ENCODE measurements at places on chromosomes 11 and 22.

DNA sequence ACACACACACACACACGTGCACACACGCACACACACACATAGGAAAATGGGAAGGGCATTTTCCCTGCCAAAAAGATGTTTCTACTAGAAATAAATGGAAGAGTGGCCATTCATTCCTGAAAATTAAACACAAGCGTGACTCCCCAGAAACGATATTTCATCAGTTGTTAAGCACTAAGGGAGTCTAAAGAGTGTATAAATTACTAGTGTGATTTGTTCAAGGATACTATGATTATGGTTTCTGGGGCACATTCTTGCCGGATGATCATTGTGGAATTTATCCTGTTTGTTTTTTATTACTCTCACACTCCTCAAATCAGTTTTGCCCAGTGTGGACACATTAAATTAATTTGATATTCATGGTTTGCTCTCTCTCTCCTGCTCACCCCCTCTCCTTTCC lies 16.4 kb upstream of the AMOTL1 start:
- no peak for DNase-seq

GRCh38 chr11:4589017-4589416 lies 4.8 kb upstream of the OR52I1 start:
- DNase-seq: no peak

DNA sequence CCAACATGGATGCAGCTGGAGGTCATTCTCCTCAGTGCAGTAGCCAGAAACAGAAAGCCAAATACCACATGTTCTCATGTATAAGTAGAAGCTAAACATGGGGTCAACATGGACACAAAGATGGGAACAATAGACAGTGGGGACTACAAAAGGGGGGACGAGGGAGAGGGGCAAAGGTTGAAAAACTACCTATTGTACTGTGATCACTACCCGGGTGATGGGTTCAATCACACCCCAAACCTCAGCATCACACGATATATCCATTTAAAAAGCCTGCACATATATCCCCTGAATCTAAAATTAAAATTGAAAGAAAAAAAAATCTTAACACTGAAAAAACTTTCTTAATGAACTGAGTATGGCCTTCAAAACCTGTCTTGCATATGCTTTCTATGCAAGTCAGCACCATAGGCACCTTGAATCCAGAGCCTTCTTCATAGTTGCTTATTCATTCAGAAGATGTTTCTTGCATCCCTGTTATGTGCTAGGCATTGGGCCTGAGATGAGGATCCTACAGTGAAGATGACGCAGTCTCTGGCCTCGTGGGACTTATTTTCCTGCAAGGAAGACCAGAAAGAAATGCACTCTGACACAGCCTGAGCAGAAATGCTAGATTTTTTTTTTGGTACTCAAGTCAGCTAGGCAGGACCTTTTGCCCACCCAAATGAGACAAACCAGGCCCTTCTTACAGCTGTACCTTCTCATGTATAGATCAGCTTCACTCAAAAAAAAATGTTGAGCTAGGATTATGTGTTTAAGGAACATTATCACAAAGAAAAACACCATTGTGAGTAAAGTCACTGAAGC lies 21.0 kb downstream of the NNMT start:
- no peak for DNase-seq

DNA sequence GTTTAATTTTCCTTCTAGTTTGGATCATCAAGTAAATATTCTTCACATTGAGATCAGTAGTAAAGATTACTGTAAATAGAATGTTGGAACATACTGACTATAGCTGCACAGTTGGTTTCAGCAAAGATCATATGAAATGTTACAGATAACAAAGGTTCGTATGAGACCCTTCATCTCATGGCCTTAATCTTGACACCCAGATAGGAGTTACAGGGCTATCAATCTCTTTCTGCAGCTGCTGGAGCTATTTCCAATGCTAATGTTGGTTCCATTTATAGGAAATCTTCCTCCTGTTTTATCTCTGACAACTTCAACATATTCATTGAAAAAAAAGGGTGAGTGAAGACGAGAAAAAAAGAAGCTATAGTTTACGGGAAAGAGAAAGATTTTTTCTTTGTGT lies 495.6 kb downstream of the JRKL start:
- no peak for DNase-seq

DNA sequence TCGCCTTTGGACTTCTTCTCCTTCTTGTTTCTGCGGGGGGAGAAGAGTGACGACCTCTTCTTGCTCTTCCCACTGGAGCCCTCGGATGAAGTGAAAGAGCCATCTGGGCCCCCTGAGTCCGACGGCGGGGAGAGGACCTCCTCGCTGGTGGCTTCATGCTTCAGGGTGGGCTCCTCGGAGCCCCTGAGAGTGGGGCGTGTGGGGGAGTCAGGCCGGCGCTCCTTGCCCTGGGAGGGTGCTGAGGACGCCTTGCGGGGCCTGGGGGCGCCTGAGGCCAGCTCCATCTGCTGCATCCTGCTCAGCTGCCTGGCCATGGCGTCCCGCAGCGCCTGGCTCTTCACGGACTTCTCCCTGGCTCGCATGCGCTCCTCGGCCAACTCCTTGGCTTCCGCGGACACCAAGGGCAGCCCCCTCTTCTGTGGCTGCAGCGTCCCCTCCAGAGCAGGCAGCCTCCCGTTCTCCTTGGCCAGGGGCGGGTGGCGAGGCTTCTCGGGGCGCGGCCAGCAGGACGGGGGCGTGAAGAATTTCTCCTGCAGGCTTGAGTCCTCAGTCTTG lies 43.3 kb upstream of the BID start:
- DNase-seq: no peak

DNA sequence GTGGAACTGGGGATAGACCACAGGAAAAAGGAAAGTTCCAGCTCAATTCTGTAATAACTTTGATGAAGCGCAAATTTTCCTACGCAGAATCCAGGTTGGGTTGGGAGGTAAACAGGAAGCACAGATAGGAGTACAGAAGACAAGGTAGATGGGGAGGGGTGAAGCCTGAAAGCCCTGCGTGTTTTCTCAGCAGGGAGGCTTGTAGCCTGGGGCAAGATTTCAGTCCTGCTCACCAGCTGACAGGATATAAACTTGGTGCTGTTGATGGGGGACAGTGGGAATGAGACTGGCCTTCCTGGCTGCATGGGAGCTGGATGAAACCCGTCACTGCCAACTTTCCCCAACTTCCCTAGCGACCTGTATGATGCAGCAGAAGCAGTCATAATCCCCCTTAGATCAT lies 114.9 kb downstream of the ARHGAP32 start:
- DNase-seq: no peak

DNA sequence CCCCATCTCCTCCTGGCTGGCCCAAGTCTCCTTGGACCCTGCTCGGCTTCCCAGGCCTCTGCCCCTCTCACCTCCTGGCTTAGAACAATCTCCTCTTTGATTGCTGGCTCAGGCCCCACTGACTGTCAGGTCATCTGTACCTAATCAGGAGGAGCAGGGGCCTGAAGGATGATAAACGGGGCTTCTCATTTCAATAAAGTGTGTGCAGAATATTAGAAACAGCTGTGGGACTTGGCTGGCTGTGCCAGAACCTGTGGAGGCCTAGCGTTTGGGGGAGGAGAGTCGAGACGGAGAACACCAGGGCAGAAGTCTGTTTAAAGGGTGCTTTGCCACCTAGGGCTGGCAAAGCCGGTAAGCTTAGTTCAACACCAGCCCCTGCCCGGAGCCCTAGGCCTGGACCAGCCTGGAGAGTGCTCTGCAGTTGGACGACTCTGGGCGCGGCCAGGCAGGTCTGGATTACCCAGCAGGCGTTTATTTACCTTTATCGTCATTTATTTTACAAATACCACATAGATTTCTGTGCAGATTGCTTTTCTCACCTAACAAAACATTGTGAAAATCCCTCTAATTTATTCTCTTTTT lies 10.1 kb upstream of the VSIG10L2 start:
- no peak for DNase-seq

DNA sequence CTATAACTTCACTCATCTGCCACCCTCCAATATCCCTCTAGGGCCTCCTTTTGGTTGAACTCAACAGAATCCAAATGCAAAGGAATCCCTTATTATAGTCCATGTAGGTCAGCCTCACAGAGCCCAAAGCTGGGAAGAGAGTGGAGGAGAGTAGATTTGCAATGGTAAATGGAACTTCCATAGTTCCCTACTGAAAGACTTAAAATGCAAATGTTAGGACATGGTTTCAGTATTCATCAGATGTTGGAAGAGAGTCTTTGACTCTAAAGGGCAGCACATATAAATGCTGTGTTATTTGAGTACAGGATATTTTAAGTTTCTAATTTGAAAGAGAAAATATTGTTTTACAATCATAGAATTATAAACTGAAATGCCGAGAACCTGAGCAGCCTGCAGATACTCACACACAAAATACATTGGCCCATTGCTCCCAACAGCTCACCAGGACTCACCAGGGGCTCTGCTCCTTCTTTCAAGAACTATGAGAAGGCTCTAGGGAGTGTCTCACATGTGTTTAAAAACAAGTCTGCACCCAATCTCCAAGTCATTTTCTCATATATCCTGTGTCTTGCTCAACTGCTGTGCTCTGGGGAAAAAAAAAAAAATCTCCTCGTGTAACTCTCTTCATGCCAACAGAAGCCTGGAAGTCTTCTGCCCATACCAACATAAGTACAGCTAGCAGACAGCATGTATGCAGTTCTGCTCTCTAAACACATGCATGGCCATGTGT lies 39.6 kb downstream of the SYT9 start:
- DNase-seq: no peak

GRCh38 chr22:36931446-36931845 lies 18.0 kb downstream of the CSF2RB start:
- DNase-seq: no peak

GRCh38 chr11:2781408-2782274 lies 81.8 kb upstream of the KCNQ1OT1 start:
- DNase-seq: peak; percentile 38

- peak; percentile 52 for DNase-seq
These were observed 25.4 kb upstream of the MYH9 start for GRCh38 chr22:36413022-36413775.

GRCh38 chr11:110235966-110236365 lies 60.4 kb downstream of the RDX start:
- DNase-seq: no peak

DNA sequence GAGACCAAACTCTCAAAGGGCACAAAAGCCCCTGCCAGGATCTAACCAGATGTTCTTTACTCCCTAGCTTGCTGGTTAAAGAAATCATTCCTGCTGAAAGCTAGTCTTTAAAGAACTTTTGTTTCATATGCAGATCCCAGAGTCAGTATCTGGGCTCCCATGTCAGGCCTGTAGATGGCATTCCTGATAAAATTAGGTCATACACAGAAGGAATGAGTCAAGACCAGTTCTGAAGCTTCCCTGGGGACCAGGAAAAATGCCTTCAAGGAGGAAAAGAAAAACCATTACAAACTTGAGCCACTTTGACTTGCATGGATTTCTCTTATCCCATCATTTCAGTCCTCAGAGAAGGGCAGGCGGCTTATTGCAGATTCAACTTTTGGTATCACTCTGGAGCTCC lies 5.9 kb downstream of the DBX1 start:
- no peak for DNase-seq

GRCh38 chr22:39216143-39216490 lies 28.7 kb downstream of the PDGFB start:
- no peak for DNase-seq

DNA sequence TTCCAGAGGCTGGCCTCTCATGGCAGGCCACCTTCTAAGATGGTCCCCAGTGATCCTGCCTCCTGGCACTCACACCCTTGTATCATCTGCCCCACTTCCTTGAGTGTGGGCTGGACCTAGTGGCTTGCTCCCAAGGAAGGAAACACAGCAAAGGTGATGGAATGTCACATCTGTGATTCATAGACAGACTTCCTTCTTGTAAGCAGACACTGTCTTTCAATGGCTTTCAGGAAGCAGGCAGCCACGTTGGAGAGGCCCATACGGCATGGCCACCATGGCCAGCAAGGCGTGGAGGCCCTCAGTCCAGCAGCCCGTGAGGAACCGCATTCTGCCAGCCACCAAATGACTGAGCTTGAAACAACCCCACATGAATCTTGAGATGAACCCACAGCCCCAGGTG lies 11.3 kb downstream of the LMO1 start:
- DNase-seq: no peak

GRCh38 chr11:10902301-10903063 lies 44.6 kb upstream of the ZBED5 start:
- DNase-seq: peak; percentile 52

GRCh38 chr11:122342089-122342744 lies 226.2 kb upstream of the BLID start:
- DNase-seq: no peak

DNA sequence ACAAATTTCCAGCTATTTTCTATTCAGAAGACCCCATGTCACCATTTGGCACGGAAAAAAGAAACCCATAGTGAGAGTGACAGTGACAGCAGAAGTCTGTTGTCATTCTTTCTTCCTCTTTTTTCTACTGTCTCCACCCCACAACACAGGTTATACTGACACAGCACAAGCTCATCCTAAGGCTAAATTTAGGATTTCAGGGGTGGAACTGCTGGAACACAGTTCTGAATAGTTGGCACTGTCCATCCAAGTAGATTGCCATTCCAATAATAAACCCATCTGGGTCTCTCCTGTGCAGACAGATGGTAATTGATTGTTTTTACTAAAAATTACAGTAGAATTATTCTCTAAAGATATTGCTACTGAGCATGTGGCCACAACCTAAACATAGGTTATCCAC lies 95.2 kb upstream of the C11orf87 start:
- DNase-seq: no peak
